ENCODE measurements at places on chromosomes 7 and 10.
A peak's percentile ranks its signal among the peaks of the same experiment; 100 is the strongest.

DNA sequence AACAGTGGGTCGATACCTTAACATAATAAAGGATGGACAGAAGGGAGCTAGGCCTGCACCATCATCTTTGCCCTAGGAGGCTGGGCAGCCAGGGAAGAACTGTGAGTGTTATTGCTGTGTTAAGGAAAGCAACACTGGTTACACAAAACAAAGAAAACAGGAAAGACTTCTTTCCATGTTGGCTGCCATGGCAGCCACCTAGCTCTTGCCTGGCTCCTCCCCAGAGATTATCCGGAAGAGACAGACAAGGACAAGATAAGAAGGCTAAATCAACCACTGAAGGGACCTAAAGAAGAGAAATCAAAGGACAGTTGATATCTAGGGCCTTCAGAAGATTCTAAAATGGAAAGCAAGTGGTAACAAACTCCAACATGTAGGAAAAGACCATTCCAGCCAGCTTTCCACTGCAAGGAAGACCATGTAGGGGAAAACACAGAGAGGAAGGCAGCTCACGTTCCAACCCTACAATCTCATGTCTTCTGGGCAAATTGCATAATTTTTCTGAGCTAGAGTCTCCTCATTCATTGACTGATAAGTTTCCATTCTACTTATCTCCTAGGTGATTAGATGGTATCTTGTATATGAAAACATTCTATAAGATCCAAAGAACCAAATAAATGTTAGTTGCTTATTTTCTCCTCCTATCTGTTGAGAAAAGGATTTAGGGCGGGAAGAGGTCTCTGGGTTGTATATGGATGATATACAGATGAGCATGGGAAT is 51.2 kb downstream of the SP8 start:
- no peak for DNase-seq

- DNase-seq = no peak
Measured at GRCh38 chr7:7686811-7687508, 31.4 kb downstream of the RPA3 start.

GRCh38 chr7:90455163-90456030 is 14.0 kb upstream of the PTTG1IP2 start:
- peak; percentile 51 for DNase-seq

- no peak for DNase-seq
Measured at GRCh38 chr10:43595739-43596298, 10.4 kb upstream of the ZNF485 start.

DNA sequence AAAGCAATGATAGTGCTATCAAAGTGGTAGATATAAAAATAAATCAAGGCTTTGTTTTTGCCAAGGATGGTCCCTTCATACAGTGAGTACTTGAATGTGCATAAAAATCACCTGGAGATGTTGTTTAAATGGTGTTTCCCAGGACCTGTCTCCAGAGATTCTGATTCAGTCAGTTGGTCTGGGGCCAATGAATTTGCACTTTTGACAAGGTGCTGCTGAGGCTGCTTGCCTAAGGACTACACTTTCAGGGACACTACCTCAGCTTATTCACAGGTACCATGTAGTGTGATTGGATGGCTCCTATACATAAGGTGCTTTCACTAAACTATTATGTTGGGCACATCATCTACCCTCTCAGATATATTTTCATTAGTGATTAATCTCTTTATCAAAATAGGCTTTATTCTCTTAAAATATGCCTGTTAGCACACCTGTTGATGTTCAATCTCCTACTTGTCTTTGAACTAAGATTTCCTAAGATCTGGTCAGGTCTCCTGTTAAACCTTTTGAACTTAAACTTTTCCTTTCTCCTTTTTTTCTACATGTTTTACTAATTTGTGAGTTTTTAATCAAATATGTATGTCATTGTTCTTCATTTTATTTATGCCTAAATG is 24.3 kb downstream of the CAPZA2 start:
- DNase-seq = no peak

- no peak for DNase-seq
Measured at GRCh38 chr10:32199714-32200394, 143.6 kb upstream of the KIF5B start.

DNA sequence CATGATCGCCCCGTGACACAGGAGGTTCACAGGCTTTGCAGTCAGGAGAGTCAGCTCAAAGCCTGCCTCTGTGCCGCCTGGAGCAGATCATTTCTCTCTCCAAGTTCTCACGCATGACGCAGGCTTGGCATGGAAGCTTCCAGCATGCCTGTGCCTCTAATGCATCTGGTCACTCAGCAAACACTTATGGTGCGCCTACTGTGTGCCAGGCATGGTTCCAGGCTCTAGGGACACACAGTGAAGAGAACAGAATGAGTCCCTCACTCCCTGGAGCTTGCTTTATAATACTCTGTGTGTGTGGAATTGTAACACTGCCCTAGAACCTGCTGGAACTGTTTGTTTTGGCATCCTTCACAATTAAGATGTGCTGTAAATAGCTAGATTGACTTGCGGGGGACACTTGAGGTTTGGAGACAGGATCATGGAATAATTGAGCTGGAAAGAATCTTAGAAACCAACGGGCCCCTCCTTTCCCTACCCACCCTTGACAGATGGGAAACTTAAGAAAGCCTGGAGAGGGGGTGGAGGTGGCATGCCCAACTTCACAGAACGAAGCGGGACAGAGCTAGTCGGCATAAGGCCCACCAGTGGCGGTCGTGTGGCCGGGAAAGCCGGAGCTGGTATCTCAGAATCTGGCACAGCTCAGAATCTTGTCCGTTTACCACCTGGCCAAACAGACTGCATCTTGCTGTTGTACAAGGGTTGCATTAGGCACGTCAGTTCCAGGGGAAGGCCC is 4.6 kb upstream of the MYH16 start:
- peak; percentile 27 for DNase-seq

- DNase-seq = no peak
Measured at GRCh38 chr10:11270858-11271179, 253.1 kb downstream of the CELF2 start.
